Motor neuron (in vitro differentiated cells): ENCODE measurements at places on chromosomes 4 and X. TPM values are rescaled to one million over a fixed set of nuclear protein-coding genes. Genes with fewer than 3 reads are reported as not detected.
A peak's percentile ranks its signal among the peaks of the same experiment; 100 is the strongest.

The C4orf51 gene
- not detected in 2 replicates for total RNA-seq

The SERTM2 gene
- total RNA-seq: not detected in 2 replicates

The RTL5 gene
- total RNA-seq: 10.3 and 12.9 TPM in 2 replicates

The PRR32 gene
- 0.34 and 0.47 TPM in 2 replicates for total RNA-seq

The MAGEB1 gene
- total RNA-seq: not detected in 2 replicates

The FGFR3 gene
- 9.1 and 9.8 TPM in 2 replicates for total RNA-seq

The HSD17B13 gene
- total RNA-seq: 0.66 and 0.87 TPM in 2 replicates

The GYPB gene
- total RNA-seq: not detected in 2 replicates

- ATAC-seq: no peak
Observed at GRCh38 chr4:116668190-116668589, 417.2 kb downstream of the TRAM1L1 start.

GRCh38 chr4:183875251-183875825, 29.8 kb upstream of the STOX2 start:
- no peak for ATAC-seq

DNA sequence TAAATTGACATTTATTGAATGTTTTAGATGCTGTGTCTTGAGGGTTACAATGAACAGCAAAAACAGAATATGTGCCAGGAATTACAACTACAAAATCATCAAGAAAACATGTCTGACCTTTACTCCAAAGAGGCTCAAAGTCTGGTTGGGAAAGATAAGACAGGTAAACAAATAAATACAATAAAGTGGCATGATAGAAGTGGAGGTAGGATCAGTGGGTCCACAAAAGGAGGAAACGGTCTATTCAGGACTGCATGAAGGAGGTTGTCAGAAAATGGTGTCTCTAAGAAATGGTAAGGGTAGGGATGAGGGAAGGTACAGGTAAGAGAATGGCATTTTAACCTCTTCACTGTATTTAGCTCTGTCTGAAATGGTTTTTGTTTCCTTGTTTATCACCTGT, 3.8 kb downstream of the ARHGEF38 start:
- ATAC-seq: no peak

- ATAC-seq: no peak
Observed at GRCh38 chr4:56737666-56738065, 56.6 kb upstream of the HOPX start.

DNA sequence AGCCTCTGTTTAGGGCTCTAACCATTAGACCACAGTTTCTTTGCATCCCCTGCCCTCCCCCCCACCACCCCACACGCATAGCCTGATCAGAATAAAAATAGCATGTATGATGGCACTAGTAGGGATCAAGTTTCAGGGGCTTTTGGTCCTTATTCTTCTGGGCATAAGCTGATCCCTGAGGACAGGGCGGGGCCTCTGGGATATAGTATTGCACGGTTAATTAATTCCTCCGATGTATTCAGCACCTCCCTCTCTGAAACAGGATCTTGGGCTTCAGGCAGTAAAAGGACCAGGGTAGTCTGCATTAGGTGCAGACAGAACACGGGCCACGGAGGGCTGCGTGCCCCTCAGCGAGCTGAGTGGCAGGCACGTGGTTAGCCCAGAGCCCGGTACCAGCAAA, 57.1 kb downstream of the ELF4 start:
- ATAC-seq: peak; percentile 56

DNA sequence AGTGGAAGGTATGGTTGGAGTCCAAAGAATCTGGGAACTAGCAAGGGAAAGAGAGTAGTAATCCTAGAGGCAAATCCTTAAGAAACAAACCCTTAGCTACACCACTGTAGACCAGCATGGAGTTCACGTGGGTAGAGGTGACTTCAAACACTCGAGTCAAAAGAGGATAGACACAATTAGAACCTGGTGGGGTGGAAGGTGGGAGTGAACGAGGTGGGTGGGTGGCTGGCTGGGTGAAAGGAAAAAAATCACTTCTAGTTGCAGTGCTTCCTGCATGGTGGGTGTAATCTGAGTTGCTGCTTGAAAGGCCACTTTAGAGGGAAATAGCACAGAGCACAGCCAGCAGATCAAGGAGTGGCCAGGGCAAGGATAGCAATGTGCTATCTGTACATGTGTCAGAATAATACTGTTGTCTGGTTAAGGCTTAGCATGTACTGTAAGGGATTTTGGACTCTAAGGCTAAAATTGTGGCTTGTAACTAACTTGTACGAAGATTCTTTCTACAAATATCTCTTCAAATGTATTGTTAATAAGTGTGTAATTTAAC, 356.2 kb downstream of the GRIA2 start:
- no peak for ATAC-seq

GRCh38 chr4:102268355-102268754, 76.9 kb downstream of the SLC39A8 start:
- ATAC-seq: no peak

GRCh38 chr4:76381986-76382385, 39.0 kb downstream of the CCDC158 start:
- no peak for ATAC-seq

GRCh38 chrX:129738466-129739308, at the start of gene XPNPEP2:
TSS of gene XPNPEP2 (plus strand) at chrX:129738979. CDS start at chrX:129739214, 235 bp downstream.
- ATAC-seq: no peak

GRCh38 chr4:55326629-55327028, 19.4 kb upstream of the SRD5A3 start:
- ATAC-seq: no peak

- no peak for ATAC-seq
Observed at GRCh38 chrX:14963447-14964236, 90.4 kb downstream of the MOSPD2 start.

DNA sequence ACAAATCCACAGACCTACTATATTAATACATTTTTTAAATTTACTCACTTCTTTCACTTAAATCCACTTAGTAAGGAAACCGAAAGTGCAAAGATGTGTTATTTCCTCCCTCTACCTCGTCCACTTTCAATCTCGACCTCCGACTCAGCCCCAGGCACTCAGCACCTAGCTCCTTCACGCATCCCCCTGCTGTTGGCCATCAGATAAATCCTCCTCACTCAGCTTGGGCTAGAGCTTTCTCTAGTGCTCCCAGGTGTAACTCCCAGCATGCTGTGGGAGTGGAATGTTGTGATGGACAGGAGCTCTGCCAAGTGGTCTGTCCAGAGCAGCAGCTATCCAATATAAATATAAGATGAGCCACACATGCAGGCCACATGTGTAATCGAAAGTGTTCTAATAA, 26.7 kb upstream of the TEC start:
- ATAC-seq: no peak

DNA sequence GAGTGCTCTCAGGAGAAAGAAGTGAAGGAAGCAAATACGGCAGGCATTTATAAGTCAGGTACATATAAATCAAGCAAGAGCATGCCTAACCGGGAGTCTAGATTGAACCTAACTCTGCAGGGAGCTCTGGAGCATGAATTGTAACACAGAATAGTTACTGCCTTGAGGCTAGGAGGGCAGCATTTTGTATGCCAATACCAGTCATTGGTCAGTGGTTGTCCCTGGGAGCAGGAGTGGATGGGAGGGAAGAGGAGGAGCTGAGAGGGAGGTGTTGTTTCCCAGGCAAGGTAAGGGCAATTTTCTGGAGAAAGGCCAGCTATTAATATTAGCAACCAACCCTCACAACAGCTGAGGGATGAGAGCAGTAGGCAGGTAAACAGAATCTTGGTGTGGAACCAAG, 224.7 kb upstream of the DCAF8L1 start:
- ATAC-seq: peak; percentile 63

DNA sequence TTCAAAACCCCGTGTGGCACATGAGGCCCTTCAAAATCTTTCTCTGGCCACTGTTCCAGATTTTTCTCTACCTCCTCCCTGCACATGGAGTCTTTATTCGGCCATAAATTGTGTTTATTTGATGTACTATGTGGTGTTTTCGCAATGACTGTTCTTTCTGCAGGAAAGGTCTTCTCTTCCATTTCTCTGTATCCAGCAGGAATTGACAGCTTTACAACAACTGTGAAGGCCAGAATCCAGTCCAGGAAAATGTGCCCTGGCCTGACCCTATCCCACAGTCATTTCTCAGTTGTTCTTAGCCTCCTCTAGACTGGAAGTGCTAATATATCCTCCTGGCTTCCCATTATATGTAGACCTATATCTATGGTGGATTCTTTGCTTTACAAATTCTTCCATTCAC, 191.4 kb downstream of the COL25A1 start:
- no peak for ATAC-seq

- peak; percentile 83 for ATAC-seq
Observed at GRCh38 chr4:13907255-13907751, 279.8 kb upstream of the BOD1L1 start.

DNA sequence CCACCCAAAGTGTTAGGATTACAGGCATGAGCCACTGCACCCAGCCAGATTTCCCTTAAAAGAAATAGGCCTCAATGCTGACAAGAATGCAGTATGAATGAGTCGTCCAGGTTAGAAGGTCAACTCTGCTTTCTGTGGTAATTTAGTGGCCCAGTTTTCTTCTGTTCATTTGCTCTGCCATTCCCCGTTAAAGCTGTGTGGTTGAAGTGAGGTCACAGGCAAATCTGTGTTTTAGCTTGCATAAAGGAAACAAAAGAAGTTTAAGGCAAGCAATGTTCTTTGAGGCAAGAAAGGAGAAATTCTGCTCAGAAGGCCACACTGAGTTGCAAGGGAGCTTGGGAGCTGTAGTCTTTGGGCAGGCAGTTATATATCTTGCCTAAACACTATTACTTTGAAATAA, 176.8 kb downstream of the LARP7 start:
- ATAC-seq: no peak

- peak; percentile 27 for ATAC-seq
Observed at GRCh38 chr4:67744561-67745283, 9.5 kb downstream of the GNRHR start.

DNA sequence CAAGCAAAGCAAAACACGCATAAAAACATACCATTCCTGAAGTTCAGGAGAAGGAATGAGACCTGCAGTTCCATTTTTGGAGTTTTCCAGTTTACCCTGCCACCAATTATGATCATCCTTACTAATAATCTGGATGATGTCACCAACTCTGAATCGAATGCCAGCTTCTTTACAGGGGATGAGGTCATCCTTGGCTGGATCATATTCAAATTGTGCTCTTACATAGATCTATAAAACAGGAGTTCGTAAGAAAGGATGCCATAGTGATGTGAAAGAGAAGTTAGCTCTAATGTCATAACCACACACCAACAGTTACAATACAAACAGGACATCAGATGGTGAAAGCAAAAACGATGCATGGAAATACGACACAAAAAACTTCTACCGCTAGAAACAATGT, 106.5 kb downstream of the NYX start:
- ATAC-seq: no peak

- no peak for ATAC-seq
Observed at GRCh38 chrX:3006495-3006894, at the start of gene ARSH. TSS of gene ARSH (plus strand) at chrX:3006546. CDS start at chrX:3006613, 67 bp downstream.

GRCh38 chr4:138982754-138983153, 32.8 kb upstream of the NOCT start:
- no peak for ATAC-seq

DNA sequence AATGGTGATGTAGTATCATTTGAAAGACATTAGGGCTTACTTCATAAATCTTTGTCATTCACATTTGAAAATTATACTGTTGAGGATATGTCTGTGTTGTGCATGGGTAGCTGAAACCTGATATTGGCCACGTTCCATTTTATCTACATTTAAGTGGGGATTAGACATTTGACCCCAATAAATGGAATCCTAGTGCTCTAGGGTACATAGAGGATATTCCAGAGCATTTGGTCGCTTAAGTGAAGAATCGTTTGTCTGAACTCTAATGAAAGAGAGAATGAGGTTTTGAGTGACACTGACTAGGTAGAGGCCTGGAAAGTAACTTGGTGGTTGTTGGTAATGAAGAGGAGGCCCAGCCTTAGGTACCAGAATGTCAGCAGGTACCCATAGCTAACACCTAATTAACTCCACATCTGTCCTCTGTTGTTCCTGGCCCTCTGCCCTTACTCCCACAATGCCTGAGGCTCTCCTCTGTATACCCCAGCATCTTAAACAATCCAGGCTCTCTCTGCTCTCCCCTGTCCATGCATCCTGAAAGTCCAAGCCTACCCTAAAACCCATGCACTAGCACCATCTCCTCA, 299.5 kb upstream of the KLF3 start:
- ATAC-seq: no peak

DNA sequence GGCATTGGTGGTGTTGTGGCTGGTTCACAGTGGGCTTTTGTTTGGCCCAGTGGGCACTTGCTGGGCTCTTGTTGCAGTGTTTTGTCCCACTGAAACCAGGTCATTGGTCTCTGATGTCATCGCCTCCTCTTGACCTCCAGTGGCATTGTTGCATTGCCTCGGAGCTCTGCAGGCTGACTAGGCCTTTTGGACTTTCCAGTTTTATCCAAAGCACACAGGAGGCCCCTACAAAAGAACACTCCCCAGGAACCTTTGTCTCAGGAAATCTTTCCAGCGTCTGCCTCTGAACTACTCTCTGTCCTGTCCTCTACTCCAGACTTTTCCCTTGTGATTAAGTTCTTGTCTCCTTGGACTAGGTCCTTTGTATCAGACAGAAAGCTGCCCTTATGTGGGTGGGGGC, 54.8 kb downstream of the COQ2 start:
- no peak for ATAC-seq

DNA sequence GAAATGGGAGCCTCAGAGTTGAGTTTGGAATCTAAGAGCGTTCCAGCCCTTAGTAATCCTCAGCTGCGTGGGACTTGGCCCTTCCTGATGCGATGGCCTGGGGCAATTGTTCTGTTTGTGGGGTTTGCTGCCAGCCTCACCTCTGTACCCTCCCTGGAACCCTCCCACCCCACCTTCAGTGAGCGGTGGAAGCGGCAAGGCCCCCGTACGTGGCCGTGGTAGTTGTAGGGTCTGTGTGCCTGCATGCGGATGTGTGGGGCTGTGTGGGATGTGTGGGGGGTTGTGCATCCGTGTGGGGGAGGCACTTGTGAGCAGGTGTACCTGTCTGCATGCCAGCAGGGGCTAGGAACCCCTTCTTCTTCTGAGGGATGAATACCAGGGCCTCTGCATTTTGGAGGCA, 65.4 kb upstream of the ADRA2C start:
- no peak for ATAC-seq

- ATAC-seq: no peak
Observed at GRCh38 chr4:180861651-180862050, 1381.6 kb upstream of the TENM3 start.

DNA sequence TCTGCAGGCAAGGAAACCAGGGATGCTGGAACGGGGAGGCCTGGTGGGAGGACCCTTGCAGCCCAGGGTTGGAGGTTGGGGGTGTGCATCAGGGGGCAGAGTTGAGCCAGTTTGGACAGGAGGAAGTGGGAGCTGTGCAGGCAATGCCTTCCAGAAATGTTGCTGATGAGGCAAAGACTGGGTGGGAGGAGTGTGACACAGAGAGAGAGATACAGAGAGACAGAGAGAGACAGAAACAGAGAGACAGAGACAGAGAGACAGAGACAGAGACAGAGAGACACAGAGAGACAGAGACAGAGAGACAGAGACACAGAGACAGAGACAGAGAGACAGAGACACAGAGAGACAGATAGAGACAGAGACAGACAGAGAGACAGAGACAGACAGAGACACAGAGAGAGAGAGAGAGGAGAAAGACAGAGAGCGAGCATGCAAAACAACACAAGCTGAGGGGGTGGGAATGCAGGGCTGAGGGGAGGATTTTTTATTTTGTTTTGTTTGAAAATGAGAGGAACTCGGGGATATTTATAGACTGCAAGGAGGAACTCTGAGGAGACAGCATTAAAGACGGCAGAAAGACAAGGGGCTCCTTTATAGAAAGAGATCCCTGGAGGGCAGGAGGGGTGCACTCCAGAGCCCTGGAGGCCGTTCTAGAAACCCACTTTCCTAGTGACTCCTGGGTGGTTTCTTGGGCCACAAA, 1.9 kb upstream of the HAUS3 start:
- ATAC-seq: no peak
